Fibroblast of skin of back (primary cell): ENCODE measurements at places on chromosomes 5 and 9.

DNA sequence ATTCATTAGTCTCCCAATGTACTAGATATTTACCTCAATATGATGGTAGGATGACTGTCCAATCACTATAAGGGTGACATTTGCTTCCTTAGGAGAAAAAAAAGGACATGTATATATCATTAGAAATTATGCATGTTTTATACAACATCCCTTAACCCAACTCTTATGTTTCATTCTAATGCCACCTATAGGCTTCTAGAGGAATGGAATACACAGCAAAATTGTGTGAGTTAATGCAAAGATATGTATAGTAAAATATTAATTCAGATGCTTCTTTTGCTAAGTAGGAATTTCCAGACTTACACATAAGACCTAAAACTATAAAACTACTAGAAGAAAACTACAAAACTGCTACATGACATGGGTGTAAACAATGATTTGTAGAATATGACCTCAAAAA is 3.5 kb downstream of the PRXL2C start:
- DNase-seq: peak; percentile 50

- DNase-seq: no peak
Observed at GRCh38 chr5:88707216-88707965, 175.6 kb downstream of the MEF2C start.

DNA sequence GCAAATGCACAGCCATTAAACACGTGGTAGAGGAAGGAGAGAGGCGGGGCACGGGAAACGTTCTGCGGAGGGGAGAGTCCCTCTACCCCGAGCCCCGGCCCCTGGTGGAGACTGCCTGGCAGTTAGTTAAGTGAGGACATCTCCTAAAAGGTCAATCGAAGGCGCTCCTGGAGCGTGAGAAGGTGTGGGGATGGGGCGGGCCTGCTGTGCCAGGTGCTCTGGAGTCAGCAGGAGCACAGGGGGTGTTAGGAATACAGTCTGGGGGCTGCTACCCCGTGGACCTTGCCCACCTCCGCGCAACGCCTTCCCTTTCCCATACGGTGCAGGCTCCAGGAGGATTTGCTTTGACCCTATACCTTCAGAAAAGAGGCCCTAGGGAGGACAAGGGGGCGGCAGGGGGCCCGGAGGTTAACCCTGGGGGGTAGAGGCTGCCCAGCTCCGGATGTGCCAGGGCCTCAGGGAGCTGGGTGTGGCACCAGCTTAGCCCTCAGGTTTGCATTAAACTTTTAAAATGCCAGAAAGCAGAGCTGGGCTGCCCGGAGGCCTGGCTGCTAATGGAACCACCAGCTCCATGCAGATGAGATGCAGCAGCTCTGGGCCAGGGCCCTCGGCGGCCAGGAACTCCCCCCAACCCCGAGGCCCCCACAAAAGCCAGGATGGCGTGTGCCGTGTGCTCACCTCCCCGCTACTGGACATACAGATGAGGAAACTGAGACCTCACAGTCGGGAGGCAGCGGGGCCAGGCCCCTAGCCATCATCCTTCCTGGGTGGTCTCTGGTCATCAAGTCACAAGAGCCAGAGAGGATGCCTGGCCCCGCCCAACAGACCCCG is 39.2 kb downstream of the NACC2 start:
- no peak for DNase-seq

DNA sequence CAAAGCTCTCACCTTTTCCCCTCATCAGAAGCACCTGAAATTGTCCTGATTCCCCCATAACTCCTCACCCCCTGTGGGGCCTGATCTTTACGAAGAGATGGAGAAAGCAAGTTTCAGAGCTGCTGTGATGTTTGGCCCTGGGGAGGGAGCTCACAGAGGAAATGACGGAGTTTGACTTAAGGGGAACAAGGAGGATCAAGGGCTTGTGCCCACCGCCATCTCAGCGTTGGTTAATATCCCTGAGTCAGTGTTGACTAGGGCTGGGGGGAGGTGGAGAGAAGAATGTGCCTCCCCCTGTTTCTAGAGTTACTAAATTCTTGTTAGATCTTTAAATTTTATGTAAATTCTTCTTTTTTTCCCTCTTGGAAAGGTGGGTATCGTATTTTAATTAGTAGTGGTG is 27.8 kb downstream of the FGF18 start:
- peak; percentile 26 for DNase-seq

- DNase-seq: no peak
Observed at GRCh38 chr5:92265804-92266203, 882.7 kb upstream of the ARRDC3 start.

GRCh38 chr5:77844373-77844622 is 68.2 kb upstream of the TBCA start:
- DNase-seq: no peak

DNA sequence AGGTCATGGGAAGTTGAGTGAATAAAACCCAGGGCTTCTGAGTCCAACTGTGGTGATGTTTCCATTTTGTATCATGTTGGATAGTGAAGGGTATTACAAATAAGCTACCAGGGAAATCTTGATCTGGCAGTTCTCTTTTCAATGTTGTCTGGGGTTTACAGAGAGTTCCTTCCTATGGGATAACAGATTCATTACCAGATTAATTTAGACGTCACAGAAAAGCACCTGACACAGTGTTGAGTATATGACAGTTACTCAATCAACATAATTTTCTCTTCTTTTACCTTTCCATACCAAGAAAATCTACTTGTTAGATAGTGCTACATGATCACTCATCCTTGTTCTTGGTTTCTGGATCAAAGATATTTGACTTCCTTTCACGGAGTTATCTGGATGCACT is 270.9 kb downstream of the ACTL7B start:
- no peak for DNase-seq

- no peak for DNase-seq
Observed at GRCh38 chr5:111856876-111857466, 100.0 kb upstream of the NREP start.

- DNase-seq: no peak
Observed at GRCh38 chr5:80837679-80838078, 122.5 kb upstream of the RASGRF2 start.

DNA sequence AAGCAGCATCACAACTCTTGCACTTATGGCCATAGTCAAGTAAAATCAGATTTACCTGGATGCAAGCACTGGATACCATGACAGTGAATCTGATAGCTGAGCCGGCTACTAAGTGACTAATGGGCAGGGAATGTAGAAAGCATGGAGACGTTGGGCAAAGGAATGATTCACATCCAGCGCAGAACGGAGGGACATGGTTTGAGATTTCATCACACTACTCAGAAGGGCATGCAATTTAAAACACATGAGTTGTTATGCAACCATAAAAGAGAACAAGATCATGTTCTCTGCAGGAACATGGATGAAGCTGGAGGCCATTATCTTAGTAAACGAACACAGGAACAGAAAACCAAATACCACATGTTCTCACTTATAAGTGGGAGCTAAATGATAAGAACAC is 169.1 kb upstream of the PIK3R1 start:
- DNase-seq: peak; percentile 98

- DNase-seq: peak; percentile 77
Observed at GRCh38 chr9:94649100-94649819, 9.9 kb upstream of the FBP1 start.

DNA sequence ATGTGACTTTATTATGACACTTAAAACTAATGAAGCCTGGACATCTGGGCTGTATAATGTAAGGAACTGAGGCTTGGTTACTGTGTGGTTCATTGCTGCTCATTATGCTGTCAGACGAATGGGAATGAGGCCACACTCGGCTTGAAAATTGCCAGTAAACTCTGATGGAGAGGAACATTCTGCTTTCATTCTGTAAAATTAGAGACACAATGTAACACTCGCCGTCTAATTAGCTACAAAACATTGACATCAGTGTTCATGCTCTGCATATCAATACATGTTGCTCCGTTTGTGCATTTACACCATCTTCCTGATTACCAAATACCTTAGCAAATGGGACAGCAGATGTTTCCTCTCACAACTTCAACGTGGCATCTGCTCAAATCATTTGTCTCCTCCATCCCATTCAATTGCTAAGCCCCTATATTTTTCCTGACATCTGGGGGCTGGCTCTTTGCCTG is 133.0 kb downstream of the SLC28A3 start:
- DNase-seq: no peak

- DNase-seq: no peak
Observed at GRCh38 chr9:18730241-18730640, 256.3 kb downstream of the ADAMTSL1 start.

- DNase-seq: peak; percentile 0
Observed at GRCh38 chr5:29240379-29240778, 1953.1 kb upstream of the CDH6 start.

GRCh38 chr9:131045300-131046092 is 36.5 kb downstream of the LAMC3 start:
- DNase-seq: no peak

DNA sequence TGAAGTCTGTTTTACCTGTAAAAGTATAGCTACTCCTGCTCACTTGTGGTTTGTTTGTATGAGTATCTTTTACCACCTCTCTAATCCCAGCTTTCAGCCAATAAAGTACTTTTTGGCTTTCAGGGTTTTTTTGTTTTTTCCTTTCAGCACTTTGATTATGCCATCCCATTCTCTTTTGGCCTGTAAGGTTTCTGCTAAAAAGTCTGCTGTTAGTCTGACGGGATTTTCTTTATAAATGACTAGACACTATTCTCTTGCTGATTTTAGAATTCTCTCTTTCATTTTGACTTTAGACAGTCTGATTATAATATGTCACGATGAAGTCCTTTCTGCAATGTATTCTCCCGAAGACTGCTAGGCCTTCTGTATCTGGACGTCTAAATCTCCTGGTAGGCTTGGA is 37.2 kb downstream of the TEX10 start:
- DNase-seq: no peak

GRCh38 chr5:6712577-6713273 is 507 bp upstream of the TENT4A start:
- DNase-seq: peak; percentile 95

GRCh38 chr5:96984506-96985192 is 48.8 kb downstream of the LNPEP start:
- no peak for DNase-seq

- DNase-seq: peak; percentile 93
Observed at GRCh38 chr5:38672059-38672788, 115.8 kb upstream of the LIFR start.
